ENCODE measurements at places on chromosomes 16 and 17.

DNA sequence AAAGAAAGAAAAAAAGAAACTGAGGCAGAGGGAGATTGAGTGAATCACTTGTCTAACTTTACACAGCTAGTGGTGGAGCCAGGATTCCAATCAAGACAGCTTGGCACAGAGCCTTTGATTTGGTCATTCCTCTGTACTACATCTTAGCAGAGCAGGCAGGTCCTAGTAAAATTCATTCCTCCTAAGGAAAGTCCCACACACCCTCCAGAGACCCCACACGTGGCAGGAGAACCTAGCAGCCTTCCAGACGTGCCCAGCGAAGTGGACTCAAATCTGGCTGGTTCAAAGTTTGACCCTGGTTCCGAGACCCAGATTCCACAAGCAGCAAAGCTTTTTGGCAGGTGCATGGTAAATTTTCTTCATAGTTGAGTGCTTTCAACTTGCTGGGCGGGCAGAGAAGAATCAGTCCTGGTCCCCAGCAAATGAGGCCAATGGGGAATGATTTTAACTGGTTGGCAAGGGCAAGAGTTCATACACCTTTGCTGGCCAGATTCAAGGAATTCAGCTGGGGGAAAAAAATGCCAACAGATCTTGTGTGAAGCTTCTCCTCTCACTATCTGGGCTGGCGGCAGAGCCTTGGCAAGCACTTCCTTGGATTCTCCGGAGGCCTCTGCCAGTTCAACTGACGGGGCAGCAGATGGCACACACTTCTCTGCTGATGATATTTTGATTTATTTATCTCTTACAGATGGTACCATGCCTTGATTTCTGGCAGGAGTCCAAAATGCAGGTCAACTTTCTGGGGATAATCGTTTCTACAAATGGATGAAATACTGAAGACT lies 82.4 kb downstream of the GSG1L start:
- no peak for DNase-seq

DNA sequence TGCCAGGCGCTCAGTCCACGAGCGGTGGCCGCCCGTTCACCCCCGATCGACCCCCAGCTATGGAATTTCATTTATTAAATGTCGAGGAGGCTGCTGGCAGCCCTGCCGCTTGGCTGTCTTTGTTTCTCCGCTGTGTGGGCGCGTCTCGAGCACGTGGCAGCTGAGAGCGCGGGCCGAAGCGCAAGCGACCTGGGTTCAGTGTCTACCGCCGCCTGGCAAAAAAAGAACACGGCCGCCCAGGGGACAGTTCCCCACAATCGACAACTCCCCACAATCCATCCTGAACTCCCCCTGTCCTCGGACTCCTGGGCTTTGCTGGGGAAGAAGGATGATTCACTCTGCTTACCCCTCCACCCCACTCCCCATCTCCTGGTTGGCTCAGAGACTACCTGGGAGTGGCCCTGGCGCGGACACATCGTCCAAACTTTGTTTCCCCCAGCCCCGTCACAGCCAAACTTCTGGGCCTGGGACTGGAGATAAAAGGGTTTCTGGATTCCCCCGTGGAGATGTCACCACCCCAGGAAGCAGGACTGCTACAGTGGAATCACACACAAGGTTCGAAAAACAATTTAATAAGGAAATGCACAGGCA lies 1.7 kb upstream of the ANKRD13B start:
- DNase-seq = no peak

- no peak for DNase-seq
These were observed 278.9 kb downstream of the SEC14L1 start for GRCh38 chr17:77419547-77420094.

- no peak for DNase-seq
These were observed 85.4 kb downstream of the ITFG1 start for GRCh38 chr16:47375423-47375822.

DNA sequence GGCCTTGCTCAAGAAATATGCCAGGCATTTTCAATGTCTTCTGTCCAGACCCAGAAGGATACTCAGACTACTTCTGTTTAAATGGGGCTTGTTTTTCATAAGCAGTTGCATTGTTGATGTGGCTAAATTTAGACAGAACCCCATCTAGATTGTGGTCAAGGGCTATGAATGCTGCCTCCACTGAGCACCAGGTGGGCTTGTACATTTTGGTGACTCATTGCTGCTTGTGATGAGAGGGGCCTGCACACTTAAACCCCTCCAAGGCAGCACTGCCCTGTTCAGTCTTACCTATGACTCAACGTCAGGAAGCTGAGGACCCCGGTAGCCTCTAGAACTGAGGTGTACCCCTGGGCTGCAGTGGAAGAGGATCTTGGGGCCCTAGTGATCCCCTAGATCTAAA lies 144.0 kb downstream of the PRKCA start:
- DNase-seq = no peak

GRCh38 chr17:20010936-20011335 lies 1.8 kb downstream of the SPECC1 start:
- DNase-seq = no peak

All from stimulated activated CD8-positive, alpha-beta memory T cell treated with anti-CD3 and anti-CD28 coated beads, Interleukin-4, amount 100 ng/mL, for 1 hour (primary cell).